ENCODE measurements at places on chromosomes 11 and 22.
A peak's percentile ranks its signal among the peaks of the same experiment; 100 is the strongest.

- no peak for DNase-seq
Observed at GRCh38 chr11:65141896-65142494, 7.7 kb upstream of the SYVN1 start.

GRCh38 chr11:35144136-35144741, 5.3 kb downstream of the CD44 start:
- DNase-seq = peak; percentile 83

DNA sequence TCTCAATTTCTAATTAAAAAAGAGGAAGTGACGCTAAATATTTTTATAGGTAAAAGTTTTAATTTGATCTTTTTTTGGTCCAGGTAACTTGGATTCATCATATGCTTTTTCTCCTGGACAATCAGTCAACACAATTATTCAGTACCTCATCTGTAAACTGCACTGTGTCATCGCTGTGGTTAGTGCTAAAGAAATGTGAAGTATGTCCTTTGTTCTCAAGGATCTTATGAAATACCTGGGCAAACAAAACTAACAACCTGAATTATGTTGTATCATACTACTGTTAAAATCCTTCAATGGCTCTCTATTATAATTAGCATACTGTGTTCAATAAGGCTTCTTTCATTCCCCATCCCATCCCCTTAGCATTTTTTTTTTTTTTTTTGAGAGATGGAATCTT, 19.9 kb upstream of the SCN3B start:
- no peak for DNase-seq

DNA sequence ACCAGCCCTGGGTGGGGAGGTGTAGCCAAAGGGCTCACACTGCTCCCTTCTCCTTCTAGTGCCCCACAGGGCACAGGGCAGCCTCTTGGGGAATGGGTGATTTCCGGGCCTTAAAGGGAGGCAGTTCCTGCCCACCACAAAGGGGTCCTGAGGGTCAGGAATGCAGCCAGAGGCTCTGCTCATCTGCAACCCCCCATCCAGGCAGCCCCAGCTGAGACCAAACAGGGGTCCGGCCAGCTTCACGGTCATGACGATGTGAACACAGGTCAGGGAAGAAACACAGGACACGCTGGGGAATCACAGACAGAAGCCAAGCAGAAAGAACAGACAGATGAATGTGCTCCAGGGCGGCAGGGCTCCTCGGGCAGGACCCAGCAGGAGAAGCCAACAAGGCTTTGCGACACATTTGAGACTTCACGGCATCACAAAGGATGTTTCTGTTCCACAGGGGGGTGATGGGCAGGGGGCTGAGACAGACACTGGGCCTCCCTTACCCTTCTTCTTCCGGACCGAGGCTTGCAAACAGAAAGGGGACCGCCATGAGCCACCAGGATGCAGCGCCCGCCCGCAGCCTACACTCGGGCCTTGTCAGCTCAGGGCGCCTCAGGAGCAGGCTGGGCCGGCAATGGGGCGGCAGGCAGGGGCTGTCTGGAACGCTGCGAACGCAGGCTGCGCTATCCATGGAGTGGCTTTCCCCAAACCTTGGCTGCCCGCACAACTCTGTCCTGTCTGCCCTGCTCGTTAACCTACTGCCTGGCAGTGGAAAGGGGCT, 101.9 kb downstream of the CTTN start:
- DNase-seq = no peak
